ENCODE measurements at places on chromosomes 7 and 10. TPM values are rescaled to one million over a fixed set of nuclear protein-coding genes. Genes with fewer than 3 reads are reported as not detected.

The HNRNPF gene
- 161 TPM for total RNA-seq

The TMEM184A gene
- total RNA-seq, result not detected

The PMPCB gene
- total RNA-seq, result 70.9 TPM

The DPYSL4 gene
- total RNA-seq, result 0.22 TPM

The LEP gene
- total RNA-seq, result not detected

The ZNF467 gene
- 0.32 TPM for total RNA-seq

The CYP26C1 gene
- 0.19 TPM for total RNA-seq

The RASSF4 gene
- 2.6 TPM for total RNA-seq

The ERVW-1 gene
- total RNA-seq, result not detected

The DLG5 gene
- total RNA-seq, result 0.54 TPM

The NEUROD6 gene
- not detected for total RNA-seq

The HTR7 gene
- not detected for total RNA-seq

The PSMA2 gene
- total RNA-seq, result 40.6 TPM

The PNLIP gene
- not detected for total RNA-seq

The CALML5 gene
- total RNA-seq, result not detected

The GHRHR gene
- total RNA-seq, result not detected

The CPA5 gene
- not detected for total RNA-seq

The WDR86 gene
- total RNA-seq, result 1.4 TPM

The FEZF1 gene
- not detected for total RNA-seq

The NFE2L3 gene
- 1.6 TPM for total RNA-seq

The GRM3 gene
- total RNA-seq, result not detected

The AFAP1L2 gene
- 4.9 TPM for total RNA-seq

The RRP12 gene
- 33.6 TPM for total RNA-seq

The TCF7L2 gene
- total RNA-seq, result 1.1 TPM

The SMO gene
- total RNA-seq, result 0.39 TPM

The MMP21 gene
- total RNA-seq, result 0.15 TPM

The AUTS2 gene
- total RNA-seq, result 37.4 TPM

The ZNF25 gene
- 6.4 TPM for total RNA-seq
